Lung (tissue), 17 donors: ENCODE measurements at places on chromosomes 4 and X.

DNA sequence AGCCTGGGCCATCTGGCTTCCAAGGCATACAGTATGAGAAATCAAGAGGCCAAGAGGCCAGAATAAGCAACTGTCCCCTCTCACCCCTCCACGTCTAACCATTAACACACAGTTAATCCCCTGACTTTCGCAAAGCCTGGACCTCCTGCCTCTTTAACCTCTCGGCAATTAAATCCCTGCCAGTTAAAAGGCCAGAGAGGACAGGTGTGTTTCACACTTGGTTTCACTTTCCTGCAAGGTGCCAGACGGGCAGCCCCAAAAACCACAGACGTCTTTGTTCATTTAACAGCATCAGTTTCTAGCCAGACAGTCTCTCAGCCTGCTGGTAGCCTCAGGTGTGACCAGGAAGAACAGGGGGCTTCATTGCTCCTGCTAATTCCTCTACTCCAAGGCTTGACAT is 91.1 kb upstream of the KIT start:
- H3K4me3 ChIP-seq = no peak overlapping the region
- DNase-seq = no peak
- no peak overlapping the region for H3K27ac ChIP-seq
- H3K36me3 ChIP-seq = no peaks in the 10 kb centered on the region

- no peak for DNase-seq
- H3K4me1 ChIP-seq = no peaks in the 10 kb centered on the region
- H3K27me3 ChIP-seq = no peaks in the 10 kb centered on the region
- H3K27ac ChIP-seq = no peak overlapping the region
- no peaks in the 10 kb centered on the region for H3K36me3 ChIP-seq
- H3K4me3 ChIP-seq = no peak overlapping the region
Measured at GRCh38 chr4:138307319-138307718, 65.2 kb upstream of the SLC7A11 start.

GRCh38 chrX:153459986-153460385 is 10.4 kb downstream of the HAUS7 start:
- no peak overlapping the region for H3K4me3 ChIP-seq
- no peak overlapping the region for H3K27ac ChIP-seq
- DNase-seq = no peak
- no peaks in the 10 kb centered on the region for H3K36me3 ChIP-seq
- no peaks in the 10 kb centered on the region for H3K4me1 ChIP-seq

- no peak for DNase-seq
- H3K36me3 ChIP-seq = peaks cover 2% of the 10 kb centered on the region
- no peak overlapping the region for H3K27ac ChIP-seq
- no peak overlapping the region for H3K4me3 ChIP-seq
- no peaks in the 10 kb centered on the region for H3K27me3 ChIP-seq
Measured at GRCh38 chr4:2193326-2193725, 48.6 kb downstream of the HAUS3 start.

DNA sequence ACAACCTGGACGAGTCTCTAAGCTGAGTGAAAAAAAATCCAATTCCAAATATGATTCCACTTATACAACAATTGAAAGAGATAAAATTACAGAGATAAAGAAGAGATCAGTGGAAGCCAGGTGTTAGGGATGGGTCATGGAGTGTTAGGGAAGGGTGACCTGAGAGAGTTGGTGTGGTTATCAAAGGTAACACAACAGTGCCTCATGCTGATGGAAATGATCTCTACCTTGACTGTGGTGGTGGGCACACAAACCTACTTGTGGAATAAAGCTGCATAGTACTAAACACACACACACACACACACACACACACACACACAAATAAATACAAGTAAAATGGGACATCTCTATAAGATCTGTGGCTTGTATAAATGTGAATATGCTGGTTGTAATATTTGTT is 26.0 kb downstream of the BEND2 start:
- H3K27me3 ChIP-seq = no peaks in the 10 kb centered on the region
- H3K4me3 ChIP-seq = no peak overlapping the region
- no peak overlapping the region for H3K27ac ChIP-seq
- no peaks in the 10 kb centered on the region for H3K36me3 ChIP-seq

GRCh38 chrX:68261060-68261672 is 172.1 kb downstream of the OPHN1 start:
- no peak for DNase-seq
- H3K4me3 ChIP-seq = no peak overlapping the region
- H3K27ac ChIP-seq = no peak overlapping the region
- no peaks in the 10 kb centered on the region for H3K4me1 ChIP-seq

DNA sequence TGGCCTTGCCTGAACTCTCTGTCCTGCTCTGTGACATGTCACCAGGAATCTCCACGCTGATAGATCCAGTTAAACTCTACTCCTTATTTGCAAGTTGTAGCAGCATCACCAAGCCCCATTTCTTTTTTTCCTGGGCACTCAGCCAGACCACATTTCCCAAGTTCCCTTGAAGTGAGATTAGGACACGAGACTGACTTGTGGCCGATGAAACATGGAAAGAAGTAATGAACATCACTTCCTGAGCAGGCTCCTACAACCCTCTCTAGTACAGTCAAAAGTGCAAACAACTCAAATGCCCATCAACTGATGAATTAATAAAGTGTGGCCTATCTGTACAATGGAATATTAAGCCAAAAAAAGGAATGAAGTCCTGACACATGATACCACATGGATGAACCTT is 74.6 kb downstream of the MAP3K15 start:
- H3K27me3 ChIP-seq = peaks cover 7% of the 10 kb centered on the region
- H3K36me3 ChIP-seq = no peaks in the 10 kb centered on the region
- DNase-seq = peak; percentile 33
- H3K27ac ChIP-seq = no peak overlapping the region

DNA sequence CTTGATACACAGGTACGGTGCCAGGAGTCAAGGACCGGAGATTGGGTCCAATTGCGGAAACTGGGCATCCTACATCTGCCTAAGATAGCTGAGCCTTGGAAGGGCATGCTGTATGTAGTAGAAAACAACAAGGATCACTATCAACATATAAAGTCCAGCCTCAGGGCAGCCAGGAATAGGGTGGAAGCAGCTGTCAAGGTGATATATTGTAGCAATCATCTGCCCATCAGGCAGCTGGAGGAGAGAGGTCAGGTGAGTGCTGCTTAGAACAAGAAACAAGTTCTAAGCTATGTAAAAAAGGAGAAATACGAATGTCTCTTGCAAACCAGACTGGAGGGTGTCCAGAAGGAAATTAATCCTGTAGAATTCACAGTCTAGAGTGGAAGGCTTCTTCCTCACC is 34.8 kb downstream of the KCNE5 start:
- H3K4me3 ChIP-seq = no peak overlapping the region
- DNase-seq = no peak
- H3K27ac ChIP-seq = no peak overlapping the region
- H3K4me1 ChIP-seq = peaks cover 2% of the 10 kb centered on the region
- H3K36me3 ChIP-seq = no peaks in the 10 kb centered on the region

GRCh38 chrX:115330498-115331168 is 41.1 kb downstream of the LUZP4 start:
- H3K4me3 ChIP-seq = no peak overlapping the region
- H3K4me1 ChIP-seq = no peaks in the 10 kb centered on the region
- H3K36me3 ChIP-seq = no peaks in the 10 kb centered on the region
- peak; percentile 92 for DNase-seq

- H3K27ac ChIP-seq = no peak overlapping the region
- DNase-seq = peak; percentile 61
Measured at GRCh38 chr4:8594097-8595038, 1.8 kb downstream of the CPZ start.

DNA sequence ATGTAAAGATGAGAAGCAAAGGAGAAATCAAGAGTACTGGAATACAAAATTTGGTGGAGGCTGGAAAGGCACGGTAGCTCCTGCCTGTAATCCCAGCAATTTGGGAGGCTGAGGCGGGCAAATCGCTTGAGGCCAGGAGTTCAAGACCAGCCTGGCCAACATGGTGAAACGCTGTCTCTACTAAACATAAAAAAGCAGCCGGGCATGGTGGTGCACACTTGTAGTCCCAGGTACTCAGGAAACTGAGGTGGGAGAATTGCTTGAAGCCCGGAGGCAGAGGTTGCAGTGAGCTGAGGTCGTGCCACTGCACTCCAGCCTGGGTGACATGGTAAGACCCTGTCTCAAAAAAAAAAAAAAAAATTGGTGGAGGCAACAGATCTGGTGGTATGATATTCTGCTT is 1086.0 kb downstream of the NLGN4X start:
- no peak overlapping the region for H3K4me3 ChIP-seq
- DNase-seq = no peak
- H3K4me1 ChIP-seq = no peaks in the 10 kb centered on the region

- H3K27me3 ChIP-seq = peaks cover 3% of the 10 kb centered on the region
- no peak for DNase-seq
- no peak overlapping the region for H3K4me3 ChIP-seq
- H3K27ac ChIP-seq = no peak overlapping the region
- no peaks in the 10 kb centered on the region for H3K4me1 ChIP-seq
- H3K36me3 ChIP-seq = no peaks in the 10 kb centered on the region
Measured at GRCh38 chrX:150753968-150754367, 60.8 kb downstream of the MTMR1 start.

DNA sequence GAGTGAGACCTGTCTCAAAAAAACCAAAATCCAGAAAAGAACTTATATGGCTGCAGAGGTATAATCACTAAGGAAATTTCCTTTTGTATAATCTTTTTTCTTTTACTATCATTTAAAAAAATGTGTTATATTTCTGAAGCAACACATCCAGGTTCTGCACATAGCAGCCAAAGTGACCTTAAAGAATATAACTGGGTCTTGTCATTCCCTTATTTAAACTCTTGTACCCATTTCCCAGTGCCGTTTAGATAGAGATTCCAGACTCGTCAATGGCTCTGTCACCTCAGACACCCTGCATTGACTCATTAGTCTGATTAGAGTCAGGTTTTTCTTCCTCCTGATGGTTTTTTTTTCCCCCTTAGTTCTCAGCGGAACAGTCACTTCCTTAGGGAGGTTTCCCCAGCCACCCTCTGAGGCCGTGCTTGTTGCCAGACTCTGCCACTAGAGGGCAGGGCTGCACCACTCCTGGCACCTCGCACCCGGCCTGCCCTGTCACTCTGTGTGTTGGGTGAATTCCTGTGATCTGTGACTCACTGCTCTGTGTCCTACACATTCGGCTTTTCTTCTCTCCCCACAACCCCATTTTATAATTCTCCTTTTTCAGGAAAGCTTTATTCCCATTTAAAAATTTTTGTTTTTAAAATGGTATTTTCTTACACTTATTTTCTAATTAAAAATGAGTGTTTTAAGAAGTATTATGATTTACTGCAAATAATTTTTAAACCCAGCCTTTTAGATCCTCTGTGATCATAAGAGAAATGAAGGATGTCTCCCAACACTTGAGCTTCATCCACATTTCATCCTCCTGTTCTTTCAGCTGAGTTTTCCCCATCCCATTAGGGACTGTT is 32.1 kb downstream of the HTT start:
- DNase-seq = peak; percentile 82
- H3K27me3 ChIP-seq = no peaks in the 10 kb centered on the region
- H3K4me1 ChIP-seq = peaks cover 12% of the 10 kb centered on the region

- H3K36me3 ChIP-seq = no peaks in the 10 kb centered on the region
Measured at GRCh38 chrX:38664285-38664684, 102.9 kb downstream of the TSPAN7 start.

DNA sequence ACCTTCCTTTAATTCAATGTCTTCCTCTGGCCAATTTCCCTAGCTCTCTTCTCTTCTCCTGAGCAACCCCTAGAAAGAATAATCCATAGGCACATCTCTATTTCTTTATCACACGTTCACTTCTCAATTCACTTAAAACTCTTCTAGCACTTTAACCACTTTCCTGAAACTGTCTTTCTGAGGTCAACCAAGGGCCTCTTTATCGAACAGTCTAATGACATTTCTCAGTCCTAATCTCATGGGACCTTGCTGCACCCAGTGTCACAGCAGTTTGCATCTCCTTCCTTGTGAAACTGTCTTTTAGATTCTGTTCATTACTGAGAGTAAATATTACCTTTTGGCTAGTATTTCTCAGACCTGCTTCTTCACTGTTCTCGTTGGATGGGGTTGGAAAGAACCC is 285.3 kb upstream of the RASGEF1B start:
- H3K36me3 ChIP-seq = no peaks in the 10 kb centered on the region
- H3K4me1 ChIP-seq = no peaks in the 10 kb centered on the region
- no peak overlapping the region for H3K4me3 ChIP-seq
- H3K27me3 ChIP-seq = no peaks in the 10 kb centered on the region
- no peak for DNase-seq

- H3K4me3 ChIP-seq = no peak overlapping the region
- peaks cover 2% of the 10 kb centered on the region for H3K27me3 ChIP-seq
- no peak overlapping the region for H3K27ac ChIP-seq
- no peaks in the 10 kb centered on the region for H3K36me3 ChIP-seq
- no peaks in the 10 kb centered on the region for H3K4me1 ChIP-seq
Measured at GRCh38 chrX:40945361-40945713, 139.9 kb upstream of the USP9X start.

DNA sequence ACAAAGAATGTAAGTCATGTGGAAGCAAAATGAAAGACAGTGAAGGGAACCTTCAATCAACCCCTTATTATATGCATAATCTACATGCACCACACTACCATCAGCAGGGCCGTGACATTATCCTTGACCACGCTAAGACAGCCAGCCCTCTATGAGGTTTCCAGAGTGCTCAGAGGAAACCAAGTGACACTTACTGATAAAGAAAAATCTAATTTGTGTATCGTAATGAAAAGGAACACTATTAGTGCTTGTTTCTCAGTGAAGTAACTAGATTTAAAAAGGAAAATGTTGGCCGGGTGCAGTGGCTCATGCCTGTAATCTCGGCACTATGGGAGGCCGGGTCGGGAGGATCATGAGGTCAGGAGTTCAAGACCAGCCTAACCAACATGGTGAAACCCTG is 56.4 kb downstream of the ABCG2 start:
- H3K27ac ChIP-seq = no peak overlapping the region
- no peak overlapping the region for H3K4me3 ChIP-seq
- H3K4me1 ChIP-seq = no peaks in the 10 kb centered on the region
- no peaks in the 10 kb centered on the region for H3K36me3 ChIP-seq
- no peaks in the 10 kb centered on the region for H3K27me3 ChIP-seq

- no peaks in the 10 kb centered on the region for H3K36me3 ChIP-seq
- H3K27me3 ChIP-seq = no peaks in the 10 kb centered on the region
Measured at GRCh38 chr4:61805227-61805626, 605.1 kb downstream of the ADGRL3 start.

DNA sequence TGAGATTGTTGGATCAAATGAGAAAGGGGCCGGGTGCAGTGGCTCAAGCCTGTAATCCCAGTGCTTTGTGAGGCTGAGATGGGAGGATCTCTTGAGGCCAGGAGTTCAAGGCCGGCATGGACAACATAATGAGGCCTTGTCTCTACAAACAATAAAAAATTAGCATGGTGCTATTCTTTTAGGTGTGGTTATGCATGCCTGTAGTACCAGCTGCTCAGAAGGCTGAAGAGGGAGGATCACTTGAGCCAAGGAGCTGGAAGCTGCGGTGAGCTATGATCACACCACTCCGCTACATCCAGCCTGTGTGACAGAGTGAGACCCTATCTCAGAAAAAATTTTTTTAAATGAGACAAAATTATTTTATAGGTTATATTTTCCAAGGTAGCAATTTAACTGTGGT is 49.7 kb upstream of the TMEM150C start:
- no peaks in the 10 kb centered on the region for H3K4me1 ChIP-seq
- no peak overlapping the region for H3K4me3 ChIP-seq
- no peak for DNase-seq
- no peak overlapping the region for H3K27ac ChIP-seq
- H3K36me3 ChIP-seq = no peaks in the 10 kb centered on the region

- H3K4me1 ChIP-seq = no peaks in the 10 kb centered on the region
- H3K27ac ChIP-seq = no peak overlapping the region
- no peak overlapping the region for H3K4me3 ChIP-seq
- DNase-seq = peak; percentile 43
- H3K36me3 ChIP-seq = no peaks in the 10 kb centered on the region
Measured at GRCh38 chr4:109764789-109765402, 35.0 kb upstream of the PLA2G12A start.
